ENCODE measurements at places on chromosomes 16 and 17. TPM values are rescaled to one million over a fixed set of nuclear protein-coding genes. Genes with fewer than 3 reads are reported as not detected.

Gene RMI2
- total RNA-seq: 11.0 TPM

Gene TMEM100
- total RNA-seq: 0.76 TPM

Gene PLK1
- 29.9 TPM for total RNA-seq

Gene ABCC12
- total RNA-seq: not detected

Gene PPL
- total RNA-seq: 705 TPM

Gene SLC35B1
- total RNA-seq: 37.2 TPM

Gene SALL1
- not detected for total RNA-seq

Gene PRR35
- not detected for total RNA-seq

Gene CCL1
- total RNA-seq: not detected

Gene ACLY
- 161 TPM for total RNA-seq

Gene KCNJ2
- 7.5 TPM for total RNA-seq

Gene KRTAP9-2
- total RNA-seq: not detected

Gene FBXW10B
- 8.0 TPM for total RNA-seq

Gene HP
- 6.2 TPM for total RNA-seq

Gene METTL26
- total RNA-seq: 40.2 TPM

Gene CNTNAP1
- total RNA-seq: 1.3 TPM

Gene PRRT2
- not detected for total RNA-seq

Gene ZNF423
- 0.72 TPM for total RNA-seq

Gene CDH8
- total RNA-seq: 0.48 TPM

Gene ADORA2B
- 13.1 TPM for total RNA-seq

Gene KRTAP1-5
- not detected for total RNA-seq

Gene NECAB2
- total RNA-seq: not detected

Gene HSD17B2
- 1.7 TPM for total RNA-seq

Gene NLRC3
- total RNA-seq: 0.48 TPM

Gene HLF
- 10.8 TPM for total RNA-seq

Gene KRTAP3-2
- not detected for total RNA-seq

Gene SKAP1
- total RNA-seq: 0.68 TPM

Gene ALOX12
- 16.9 TPM for total RNA-seq

Gene ARL4D
- 123 TPM for total RNA-seq
